Fibroblast of gingiva (primary cell): ENCODE measurements at places on chromosomes 2 and 18.

GRCh38 chr2:180101846-180102245, 94.7 kb upstream of the CWC22 start:
- DNase-seq = no peak

GRCh38 chr2:105235388-105236059, 6.0 kb upstream of the GPR45 start:
- DNase-seq = peak; percentile 67

DNA sequence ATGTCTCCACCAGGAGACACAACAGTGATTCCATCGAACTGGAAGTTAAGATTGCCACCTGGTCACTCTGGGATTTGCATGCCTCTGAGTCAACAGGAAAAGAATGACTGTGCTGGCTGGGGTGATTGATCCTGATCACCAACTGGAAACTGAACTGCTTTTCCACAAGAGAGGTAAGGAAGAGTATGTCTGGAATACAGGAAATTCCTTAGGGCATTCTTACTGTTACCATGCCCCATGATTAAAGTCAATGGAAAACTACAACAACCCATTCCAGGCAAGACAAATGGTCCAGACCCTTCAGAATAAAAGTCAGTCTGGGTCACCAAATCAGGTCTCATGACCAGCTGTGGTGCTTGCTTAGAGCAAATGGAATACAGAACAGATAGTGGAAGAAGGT, 12.0 kb upstream of the DDX1 start:
- DNase-seq = no peak

DNA sequence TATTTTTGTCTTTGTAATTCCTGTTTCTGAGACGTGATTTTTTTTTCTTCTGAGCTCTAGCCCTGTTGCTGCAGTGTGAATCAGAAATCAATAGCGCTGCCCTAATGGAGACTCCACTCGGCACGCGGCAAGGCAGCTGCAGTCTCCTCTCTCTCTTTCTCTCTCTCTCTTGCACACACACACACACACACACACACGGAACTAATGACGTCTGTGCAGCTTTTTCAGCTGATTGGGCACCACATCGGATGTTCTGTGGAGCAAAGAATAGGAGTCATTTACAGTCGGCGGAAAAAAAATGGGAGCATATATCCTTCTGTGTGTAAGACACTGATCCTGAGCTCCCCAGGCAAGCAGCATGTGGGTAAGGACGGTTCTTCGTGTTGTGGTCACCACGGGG, 2.0 kb upstream of the MYT1L start:
- DNase-seq = no peak

GRCh38 chr2:10499275-10499907, 51.3 kb upstream of the ODC1 start:
- no peak for DNase-seq

DNA sequence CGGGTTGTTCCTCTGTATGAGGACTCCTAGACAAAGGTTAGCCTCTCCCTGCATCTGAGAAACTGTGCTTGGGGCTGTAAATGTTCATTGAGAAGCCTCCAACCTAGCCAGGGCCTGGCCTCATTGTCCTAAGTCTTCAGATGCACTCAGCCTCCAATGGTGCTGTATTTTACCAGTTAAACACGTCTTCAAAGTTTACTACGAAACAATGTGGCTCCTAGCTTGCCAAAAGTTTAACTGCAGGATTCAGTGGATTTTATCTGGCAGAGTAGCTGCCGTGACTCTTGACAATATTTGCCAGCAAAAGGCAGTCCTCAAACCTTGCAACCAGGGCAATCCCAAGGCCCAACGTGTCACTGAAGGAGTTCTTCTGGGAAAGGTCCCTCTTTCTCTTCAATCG, 1.1 kb downstream of the PID1 start:
- DNase-seq = no peak

DNA sequence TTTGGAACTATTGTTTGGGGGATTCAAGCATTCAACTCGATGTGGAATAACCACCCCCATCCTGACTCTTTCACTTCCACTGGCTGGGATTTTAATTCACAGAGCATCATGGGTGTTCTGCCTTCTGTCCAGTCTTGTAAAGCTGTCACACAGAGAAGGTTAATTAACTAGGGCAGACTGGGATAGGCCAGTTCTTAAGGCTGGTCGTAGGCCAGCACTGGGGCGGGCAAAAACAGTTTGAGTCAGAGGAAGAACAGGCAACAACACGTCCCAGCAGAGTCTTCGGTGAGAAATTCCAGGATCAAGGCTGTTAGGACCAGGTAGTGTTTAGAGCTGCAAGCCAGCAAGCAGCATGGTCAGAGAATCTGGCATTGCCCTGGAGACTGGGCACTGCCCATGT, 4.0 kb upstream of the RNF152 start:
- peak; percentile 17 for DNase-seq

GRCh38 chr2:136334967-136335366, 217.0 kb upstream of the CXCR4 start:
- DNase-seq = no peak

DNA sequence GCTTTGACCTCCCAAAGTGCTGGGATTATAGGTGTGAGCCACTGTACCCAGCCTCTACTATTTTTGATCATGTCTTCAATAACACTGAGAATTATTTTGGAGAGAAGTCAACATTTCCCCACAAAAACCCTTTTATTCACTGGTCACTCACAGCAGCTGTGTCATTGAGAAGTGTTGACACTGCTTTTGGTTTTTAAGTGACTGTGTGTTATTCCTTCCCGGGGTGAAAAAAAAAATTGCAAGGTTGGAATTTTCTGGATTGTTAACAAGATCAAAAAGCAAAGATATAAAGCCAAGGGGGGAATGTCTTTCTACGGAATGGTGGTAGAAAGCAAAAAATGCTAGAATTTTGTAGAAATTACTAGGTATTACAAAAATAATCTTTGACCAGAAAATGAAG, 61.5 kb downstream of the TANC1 start:
- no peak for DNase-seq

DNA sequence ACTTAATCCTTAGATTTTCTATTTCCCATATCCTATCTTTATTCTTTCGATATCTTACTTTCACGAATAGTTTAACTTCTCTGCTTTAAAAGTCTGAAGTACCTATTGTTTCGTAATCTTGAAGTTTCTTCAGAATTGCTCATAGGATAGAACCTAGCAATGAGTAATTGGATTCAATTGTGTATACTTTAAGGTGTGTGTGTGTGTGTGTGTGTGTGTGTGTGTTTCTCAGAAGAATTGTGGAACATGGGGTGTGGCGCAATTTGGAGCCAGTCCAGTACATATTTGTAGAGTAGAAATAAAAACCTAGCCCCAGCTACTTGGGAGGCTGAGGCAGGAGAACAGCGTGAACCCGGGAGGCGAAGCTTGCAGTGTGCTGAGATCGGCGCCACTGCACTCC, 897.6 kb downstream of the BCL11A start:
- no peak for DNase-seq

DNA sequence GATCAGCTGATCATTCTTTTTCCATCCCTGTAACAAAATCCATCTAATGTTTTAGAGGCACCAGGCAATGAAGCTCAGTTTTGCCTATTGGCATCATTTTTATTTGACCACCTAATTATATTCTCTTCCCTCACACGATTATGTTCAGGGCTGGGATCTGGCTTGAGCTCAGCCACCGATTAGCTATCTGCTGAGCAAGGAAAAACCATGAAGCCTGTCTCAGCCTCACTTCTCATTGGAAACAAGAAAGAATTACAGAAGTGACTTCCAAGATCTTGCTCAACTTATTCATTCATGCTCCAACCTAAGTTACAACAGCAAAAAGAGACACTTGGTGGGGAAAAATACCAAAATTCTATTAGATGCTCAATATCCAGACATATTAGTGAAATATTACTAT, 139.0 kb upstream of the SH3BP4 start:
- DNase-seq = no peak

DNA sequence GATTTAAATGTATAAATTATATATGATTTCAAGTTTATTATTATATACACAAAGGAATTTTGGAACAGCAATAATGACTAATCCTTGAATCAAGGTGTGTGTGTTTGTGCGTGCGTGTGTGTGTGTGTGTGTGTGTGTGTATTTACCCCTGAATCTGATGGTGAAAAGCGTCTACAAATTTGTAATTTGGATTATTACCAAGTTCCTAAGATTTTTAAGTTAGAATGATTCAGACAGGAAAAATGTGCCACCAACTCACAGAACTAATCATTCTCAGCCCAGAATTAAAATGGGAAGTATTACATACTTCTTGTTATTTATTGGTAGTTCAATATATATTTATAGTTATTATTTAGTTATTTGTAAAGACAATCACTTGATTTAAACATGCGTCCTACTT, 12.3 kb downstream of the CALCRL start:
- no peak for DNase-seq

GRCh38 chr2:149487189-149487588, 100.4 kb downstream of the MMADHC start:
- no peak for DNase-seq

- DNase-seq = peak; percentile 8
Measured at GRCh38 chr2:133266041-133266925, 302.0 kb downstream of the NCKAP5 start.
